ENCODE measurements at places on chromosomes 6 and 20. TPM values are rescaled to one million over a fixed set of nuclear protein-coding genes. Genes with fewer than 3 reads are reported as not detected.

MTFR2 gene
- 0.79 TPM for total RNA-seq

SIGLEC1 gene
- total RNA-seq = not detected

DACT2 gene
- 0.26 TPM for total RNA-seq

SMLR1 gene
- not detected for total RNA-seq

TTK gene
- 0.26 TPM for total RNA-seq

DEFB127 gene
- not detected for total RNA-seq

SAPCD1 gene
- total RNA-seq = 1.3 TPM

CD93 gene
- under 0.01 TPM for total RNA-seq

TXLNB gene
- total RNA-seq = not detected

SCAF8 gene
- 22.3 TPM for total RNA-seq

SLC2A10 gene
- 30.2 TPM for total RNA-seq

SYNDIG1 gene
- not detected for total RNA-seq

GPRC6A gene
- not detected for total RNA-seq

GLP1R gene
- total RNA-seq = not detected

TCF21 gene
- total RNA-seq = 0.26 TPM

CLDN20 gene
- total RNA-seq = not detected

TSBP1 gene
- total RNA-seq = not detected

All from bronchial epithelial cell (primary cell).